KBM-7 (cell line): ENCODE measurements at places on chromosomes 2 and 18.

DNA sequence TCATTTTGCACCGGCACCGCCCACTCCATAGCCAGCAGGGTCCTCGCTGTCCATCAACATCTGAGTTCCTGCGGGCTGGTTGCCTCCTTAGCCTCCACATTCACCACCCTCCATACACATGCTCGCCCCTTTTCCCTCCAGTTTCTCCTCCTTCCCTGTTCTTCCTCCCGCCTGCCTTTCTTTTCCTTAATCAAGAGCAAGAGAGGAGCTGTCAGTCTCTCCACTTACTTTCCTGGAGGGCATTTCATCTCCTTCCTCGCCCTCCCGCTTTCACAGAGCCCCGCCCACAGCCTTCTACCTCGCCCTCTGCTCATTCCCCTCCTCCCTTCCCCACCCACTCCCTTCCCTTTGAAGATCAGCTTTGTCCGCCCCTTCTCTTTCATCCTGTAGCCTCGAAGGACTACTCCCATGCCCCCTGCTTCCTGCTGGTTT is 13.8 kb upstream of the ZBTB7C start:
- no peak for DNase-seq

DNA sequence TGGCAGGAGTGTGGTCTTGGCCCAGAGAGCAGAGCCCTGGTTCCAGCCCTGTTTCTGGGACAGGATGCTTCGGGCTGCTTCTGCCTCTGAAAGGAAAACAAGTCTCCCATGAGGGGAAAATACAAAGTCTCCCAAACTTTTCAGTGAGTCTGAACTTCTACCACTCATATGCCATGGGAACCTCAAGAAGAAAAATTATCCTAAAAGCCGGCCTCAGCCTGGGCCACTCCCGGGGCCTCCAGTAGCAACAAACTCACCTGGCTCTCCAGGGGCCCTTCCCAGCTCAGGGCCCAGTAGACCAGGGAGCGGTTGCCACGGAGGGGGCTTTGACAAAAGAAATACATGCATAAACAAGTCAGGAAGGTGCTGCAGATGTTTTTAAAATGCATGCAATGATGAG is 289.2 kb upstream of the HDAC4 start:
- DNase-seq: no peak

GRCh38 chr2:54791831-54792230 is 68.4 kb downstream of the EML6 start:
- DNase-seq: no peak

DNA sequence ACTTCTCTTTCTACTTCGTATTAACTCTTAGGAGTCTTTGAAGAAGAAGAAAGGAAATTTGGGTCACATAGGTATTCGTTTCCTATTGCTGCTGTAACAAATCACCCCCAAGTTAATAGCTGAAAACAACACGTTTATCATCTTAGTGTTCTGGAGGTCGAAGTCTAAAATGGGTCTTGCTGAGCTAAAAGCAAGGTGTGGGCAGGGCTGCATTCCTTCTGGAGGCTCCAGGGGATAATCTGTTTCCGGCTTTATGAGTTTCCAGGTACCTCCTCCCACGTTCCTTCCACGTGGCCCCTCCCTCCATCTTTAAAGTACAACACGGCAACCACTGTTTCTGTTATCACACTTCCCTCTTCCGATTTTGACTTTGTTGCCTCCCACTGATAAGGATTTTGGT is 233.5 kb upstream of the RBBP8 start:
- no peak for DNase-seq

GRCh38 chr2:202687276-202687675 is 52.5 kb downstream of the FAM117B start:
- DNase-seq: no peak

- DNase-seq: no peak
Measured at GRCh38 chr2:8642366-8643068, 39.3 kb upstream of the ID2 start.

GRCh38 chr2:165238295-165238694 is 919 bp upstream of the SCN2A start:
- peak; percentile 1 for DNase-seq

DNA sequence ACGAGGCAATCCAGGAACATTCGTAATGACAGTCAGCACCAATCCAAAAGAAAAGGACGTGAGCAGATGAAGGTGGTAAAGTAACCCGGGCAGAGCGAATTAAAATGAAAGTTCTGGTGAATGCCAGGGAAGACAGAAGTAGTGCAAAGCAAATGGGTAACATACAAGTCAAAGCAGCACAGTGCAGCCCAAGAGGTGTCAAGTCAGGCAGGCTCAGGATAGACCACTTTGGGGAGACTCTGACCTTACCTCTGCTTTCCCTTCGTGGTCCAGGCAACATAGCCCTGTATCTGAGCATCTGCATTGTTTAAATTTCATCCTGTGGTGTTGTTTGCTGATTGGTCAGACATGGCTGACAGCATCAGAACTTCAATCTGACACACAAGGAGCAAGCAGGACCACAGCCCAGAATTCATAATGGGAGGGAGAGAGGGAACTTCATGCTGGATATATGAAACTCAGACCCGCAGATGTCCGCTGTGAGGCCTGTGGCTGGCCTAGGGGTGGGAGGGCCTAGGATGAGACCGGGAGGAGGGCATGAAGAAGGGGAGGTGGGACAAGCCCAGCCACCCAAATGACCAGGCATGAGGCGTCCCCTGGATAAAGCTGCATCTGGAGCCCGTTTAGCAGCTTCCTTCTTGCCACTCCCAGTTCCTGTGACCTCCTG is 285.7 kb downstream of the TCF4 start:
- DNase-seq: no peak

GRCh38 chr2:183493040-183493439 is 368.8 kb downstream of the NUP35 start:
- no peak for DNase-seq

DNA sequence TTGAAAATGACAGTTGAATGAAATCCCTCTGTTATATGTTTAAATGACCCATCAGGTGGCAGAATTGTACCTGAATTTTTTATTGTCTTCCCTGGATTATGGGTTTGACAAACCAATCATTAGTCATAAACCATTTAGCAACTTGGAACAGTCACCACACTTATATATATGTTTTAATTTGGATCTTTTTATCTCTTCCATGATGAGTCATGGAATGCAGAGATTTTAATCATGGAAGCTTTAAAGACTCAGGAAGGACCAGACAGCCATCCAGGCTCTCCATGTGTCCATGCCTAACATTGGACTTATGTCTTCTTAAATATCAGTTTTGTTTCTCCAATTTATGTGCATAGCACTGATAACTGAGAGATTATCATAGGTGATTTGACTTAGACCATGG is 188.3 kb upstream of the ZSWIM2 start:
- DNase-seq: no peak

DNA sequence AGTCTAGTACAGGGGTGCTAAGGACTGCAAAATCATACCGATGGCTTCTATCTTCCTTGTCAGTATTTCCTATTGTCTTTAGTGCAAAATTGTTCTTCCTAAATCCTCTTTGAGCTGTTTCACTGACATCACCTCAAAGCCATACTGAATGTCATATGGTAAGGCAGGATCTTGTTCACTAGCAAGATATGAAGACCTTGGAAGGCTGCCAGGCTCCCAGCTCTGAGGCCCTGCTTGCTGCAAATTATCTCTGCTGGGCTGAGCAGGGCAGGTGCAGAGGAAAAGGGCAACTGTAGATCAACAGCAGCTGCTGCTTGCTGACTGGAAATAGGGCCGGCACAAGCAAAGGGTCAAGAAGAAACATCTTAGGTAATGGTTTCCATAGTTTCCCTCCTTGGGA is 58.2 kb downstream of the PMAIP1 start:
- peak; percentile 79 for DNase-seq

- no peak for DNase-seq
Measured at GRCh38 chr2:132780651-132781050, 110.6 kb upstream of the LYPD1 start.

GRCh38 chr18:4734903-4735302 is 279.8 kb upstream of the DLGAP1 start:
- no peak for DNase-seq

DNA sequence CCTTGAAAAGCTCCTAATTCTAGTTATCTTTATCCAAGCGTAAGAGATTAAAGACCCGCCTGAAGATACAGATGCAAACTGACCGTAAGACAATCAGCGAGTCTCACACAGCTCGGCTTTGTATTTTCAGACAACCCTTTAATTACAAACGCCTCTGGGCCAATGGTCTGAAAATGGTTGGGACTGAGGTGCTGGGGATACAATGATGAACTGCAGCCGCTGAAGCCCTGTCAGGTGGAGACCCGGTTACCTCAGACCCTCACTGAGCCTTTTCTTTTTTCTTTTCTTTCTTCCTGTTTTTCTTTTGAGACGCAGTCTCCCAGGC is 715 bp upstream of the CFAP36 start:
- DNase-seq: no peak

GRCh38 chr18:10563886-10564285 is 38.1 kb downstream of the NAPG start:
- no peak for DNase-seq
